Stimulated activated CD8-positive, alpha-beta memory T cell treated with anti-CD3 and anti-CD28 coated beads, Interleukin-7, amount 100 ng/mL, for 1 hour (primary cell): ENCODE measurements at places on chromosomes 2 and 18.

GRCh38 chr2:191180276-191180675 lies 29.5 kb upstream of the STAT4 start:
- no peak for DNase-seq

DNA sequence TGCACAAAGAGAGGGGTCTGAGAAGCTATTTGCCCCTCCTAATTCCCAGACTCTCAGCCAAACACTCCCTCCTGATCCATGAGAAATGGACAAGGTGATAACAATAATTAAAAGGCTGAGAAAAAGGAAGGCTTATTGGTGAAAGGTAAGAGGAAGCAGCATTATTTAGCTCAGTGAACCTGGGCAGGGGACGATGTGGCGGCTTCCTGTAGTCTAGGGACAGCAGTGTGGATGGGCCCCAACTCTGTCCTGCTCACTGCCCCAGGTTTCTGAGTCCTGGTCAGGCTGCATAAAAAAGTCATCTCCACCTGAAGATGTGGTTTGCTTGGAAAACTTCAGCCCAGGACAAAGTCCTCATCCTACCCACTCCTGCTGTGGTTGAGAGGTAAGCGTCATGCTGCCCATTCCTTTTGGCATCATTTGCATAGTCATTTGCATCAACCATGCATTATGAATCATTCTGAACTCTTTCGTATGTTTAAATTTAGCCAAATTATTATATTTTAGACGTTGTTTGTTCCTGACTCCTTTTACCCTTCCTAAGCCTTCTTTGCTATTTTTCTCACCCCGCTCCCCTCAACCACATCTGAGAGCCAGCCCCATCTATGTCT lies 126.8 kb downstream of the CLIP4 start:
- DNase-seq = no peak

GRCh38 chr2:15389326-15389700 lies 171.8 kb downstream of the NBAS start:
- DNase-seq = no peak

- peak; percentile 24 for DNase-seq
Observed at GRCh38 chr2:162221064-162221463, 22.2 kb downstream of the FAP start.

GRCh38 chr2:144146076-144146475 lies 373.8 kb downstream of the ZEB2 start:
- DNase-seq = no peak

GRCh38 chr2:110674620-110675555 lies 3.0 kb downstream of the BUB1 start:
- no peak for DNase-seq

- DNase-seq = no peak
Observed at GRCh38 chr2:163701399-163702195, 34.2 kb downstream of the FIGN start.

- no peak for DNase-seq
Observed at GRCh38 chr2:216274194-216274840, 98.0 kb downstream of the MARCHF4 start.

DNA sequence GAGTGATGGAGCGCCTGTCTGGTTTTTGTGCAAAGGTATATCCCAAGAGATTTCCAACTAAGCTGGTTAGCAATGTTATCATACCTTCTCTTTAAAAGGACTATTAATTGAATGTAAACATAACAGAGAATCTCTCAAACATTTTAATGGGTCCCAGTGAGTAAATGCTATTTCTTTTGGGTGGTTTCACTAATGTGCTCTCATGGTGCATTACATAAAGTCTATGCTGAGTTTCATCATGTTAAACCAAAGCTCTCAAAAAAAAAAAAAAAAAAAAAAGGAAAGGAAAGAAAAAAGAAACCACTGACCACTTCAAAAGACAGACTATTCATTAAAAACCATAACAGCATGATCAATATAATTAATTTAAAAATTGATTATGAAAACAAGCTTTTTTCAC lies 119.1 kb upstream of the SCN1A start:
- no peak for DNase-seq

GRCh38 chr2:140186313-140186712 lies 1406.1 kb upstream of the NXPH2 start:
- DNase-seq = no peak

DNA sequence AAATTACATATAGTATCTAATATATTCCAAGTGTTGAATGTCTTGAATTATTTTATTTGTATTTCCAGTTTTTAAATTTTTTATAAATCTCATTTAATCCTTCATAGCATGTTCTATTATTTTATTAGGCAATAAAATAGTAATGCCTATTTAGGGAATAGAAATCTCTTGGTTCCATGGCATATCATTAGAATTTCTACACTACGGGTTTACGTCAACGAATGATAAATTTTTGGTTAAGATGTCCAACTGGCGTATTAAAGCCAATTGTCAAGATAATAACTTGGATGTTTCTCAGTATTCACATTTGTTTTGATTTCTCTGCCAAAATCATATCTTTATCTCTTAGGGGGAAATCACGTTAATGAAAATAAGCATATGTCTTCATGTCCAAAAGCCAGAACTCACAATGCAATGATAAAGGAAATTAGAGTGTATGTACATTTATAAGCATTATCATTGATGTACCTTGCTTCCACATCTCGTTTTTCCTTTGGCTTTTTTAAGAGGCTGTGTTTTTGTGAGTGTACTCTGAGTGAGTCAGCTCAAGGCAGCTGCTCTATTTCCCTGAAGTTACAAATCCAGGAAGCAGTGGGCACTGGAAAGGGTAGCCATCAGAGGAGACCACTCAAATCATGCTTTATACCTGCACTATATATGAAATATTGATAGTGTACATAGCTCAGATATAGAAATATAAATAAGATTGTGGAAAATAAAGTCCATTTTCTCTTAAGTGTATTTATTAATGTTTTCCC lies 115.8 kb upstream of the PDE1A start:
- DNase-seq = no peak

DNA sequence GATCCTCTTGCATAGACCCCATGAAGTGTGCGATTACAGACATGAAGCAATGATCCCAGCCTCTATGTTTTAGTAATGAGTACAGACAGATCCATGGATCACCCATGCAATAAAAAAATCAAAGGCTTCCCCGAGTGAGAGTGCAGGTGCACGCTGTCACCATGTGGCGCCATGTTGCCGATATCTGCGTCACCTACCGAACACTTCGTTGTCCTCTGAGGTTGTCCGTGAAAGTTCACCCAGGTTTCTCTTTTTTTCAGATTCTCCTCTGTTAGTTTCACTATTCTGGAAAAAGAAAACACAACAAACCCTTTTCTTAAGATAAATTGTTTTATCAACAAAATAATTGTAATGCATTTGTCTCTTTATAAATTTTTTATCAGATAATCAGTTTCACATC lies 66.5 kb downstream of the MBP start:
- DNase-seq = no peak
